ENCODE measurements at places on chromosomes 5 and 9. TPM values are rescaled to one million over a fixed set of nuclear protein-coding genes. Genes with fewer than 3 reads are reported as not detected.

Gene FCN2
- not detected for total RNA-seq

Gene SLC6A18
- total RNA-seq, result not detected

Gene AGTPBP1
- 25.1 TPM for total RNA-seq

Gene CATSPER3
- total RNA-seq, result 0.39 TPM

Gene TNFSF15
- total RNA-seq, result 0.10 TPM

Gene CNTRL
- total RNA-seq, result 4.9 TPM

Gene C1QTNF2
- total RNA-seq, result 0.34 TPM

Gene COL23A1
- 0.15 TPM for total RNA-seq

Gene NXNL2
- total RNA-seq, result 0.36 TPM

Gene SHC3
- 0.64 TPM for total RNA-seq

- no peaks in the 10 kb centered on the region for H3K27me3 ChIP-seq
- H3K27ac ChIP-seq, result no peak overlapping the region
- H3K4me1 ChIP-seq, result no peaks in the 10 kb centered on the region
- H3K36me3 ChIP-seq, result no peaks in the 10 kb centered on the region
Measured at GRCh38 chr5:145847499-145848497, 12.7 kb upstream of the PRELID2 start.

- H3K4me1 ChIP-seq, result peaks cover 82% of the 10 kb centered on the region
- H3K27ac ChIP-seq, result peak overlapping the region; percentile 99
- no peaks in the 10 kb centered on the region for H3K27me3 ChIP-seq
Measured at GRCh38 chr5:55601628-55602027, 66.9 kb upstream of the PLPP1 start.

DNA sequence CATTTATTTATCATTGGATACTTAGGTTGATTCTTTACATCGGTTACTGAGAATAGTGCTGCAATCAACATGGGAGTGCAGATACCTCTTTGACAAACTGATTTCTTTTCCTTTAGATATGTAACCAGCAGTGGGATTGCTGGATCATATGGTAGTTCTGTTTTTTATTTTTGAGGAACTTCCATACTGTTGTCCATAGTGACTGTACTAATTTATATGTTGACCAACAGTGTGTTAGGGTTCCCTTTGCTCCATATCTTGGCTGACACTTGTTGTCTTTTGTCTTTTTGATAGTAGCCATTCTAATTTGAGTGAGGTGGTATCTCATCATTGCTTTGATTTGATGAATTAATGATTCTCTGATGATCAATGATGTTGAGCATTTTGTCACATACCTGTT, 137.3 kb upstream of the PITX1 start:
- no peak overlapping the region for H3K4me3 ChIP-seq

GRCh38 chr5:168298949-168299348, 7.5 kb downstream of the WWC1 start:
- H3K4me1 ChIP-seq, result peaks cover 15% of the 10 kb centered on the region
- DNase-seq, result no peak
- H3K27me3 ChIP-seq, result no peaks in the 10 kb centered on the region
- H3K36me3 ChIP-seq, result peaks cover 1% of the 10 kb centered on the region
- H3K27ac ChIP-seq, result no peak overlapping the region

- H3K4me1 ChIP-seq, result peaks cover 12% of the 10 kb centered on the region
- no peaks in the 10 kb centered on the region for H3K36me3 ChIP-seq
- no peak for DNase-seq
- no peak overlapping the region for H3K27ac ChIP-seq
- H3K4me3 ChIP-seq, result no peak overlapping the region
Measured at GRCh38 chr9:109238125-109238524, 71.1 kb upstream of the FRRS1L start.

- H3K4me1 ChIP-seq, result no peaks in the 10 kb centered on the region
- no peaks in the 10 kb centered on the region for H3K27me3 ChIP-seq
Measured at GRCh38 chr5:173802670-173803165, 85.4 kb upstream of the CPEB4 start.

DNA sequence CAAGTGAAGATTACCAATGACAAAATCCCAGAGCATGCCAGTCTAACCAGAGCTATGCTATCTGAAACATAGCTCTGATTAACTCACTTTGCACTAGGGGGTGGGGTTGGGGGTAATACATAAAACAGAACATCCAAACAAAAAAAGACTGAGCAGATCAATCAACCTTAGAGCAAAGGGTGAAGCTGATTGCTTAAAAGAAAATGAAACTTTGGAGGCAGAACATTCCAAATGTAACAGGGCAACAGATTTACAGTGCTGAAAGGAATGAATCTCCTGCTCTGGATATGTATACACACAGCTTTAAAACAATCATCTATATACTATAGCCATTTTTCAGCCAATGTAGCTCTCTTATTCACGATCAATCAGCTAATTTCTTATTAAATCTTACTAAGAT, 4.9 kb downstream of the IL6ST start:
- no peaks in the 10 kb centered on the region for H3K27me3 ChIP-seq
- peaks cover 7% of the 10 kb centered on the region for H3K36me3 ChIP-seq
- H3K4me3 ChIP-seq, result no peak overlapping the region
- no peak for DNase-seq
- peak overlapping the region; percentile 46 for H3K27ac ChIP-seq
- peaks cover 47% of the 10 kb centered on the region for H3K4me1 ChIP-seq

- H3K27ac ChIP-seq, result no peak overlapping the region
- no peaks in the 10 kb centered on the region for H3K4me1 ChIP-seq
- H3K27me3 ChIP-seq, result no peaks in the 10 kb centered on the region
- no peak for DNase-seq
- no peak overlapping the region for H3K4me3 ChIP-seq
Measured at GRCh38 chr5:175032741-175033151, 308.4 kb downstream of the MSX2 start.

- DNase-seq, result no peak
- H3K36me3 ChIP-seq, result peaks cover 11% of the 10 kb centered on the region
- H3K4me3 ChIP-seq, result peak overlapping the region; percentile 80
- H3K27ac ChIP-seq, result peak overlapping the region; percentile 79
- peaks cover 5% of the 10 kb centered on the region for H3K27me3 ChIP-seq
Measured at GRCh38 chr9:136808075-136808805, 492 bp downstream of the RABL6 start.

DNA sequence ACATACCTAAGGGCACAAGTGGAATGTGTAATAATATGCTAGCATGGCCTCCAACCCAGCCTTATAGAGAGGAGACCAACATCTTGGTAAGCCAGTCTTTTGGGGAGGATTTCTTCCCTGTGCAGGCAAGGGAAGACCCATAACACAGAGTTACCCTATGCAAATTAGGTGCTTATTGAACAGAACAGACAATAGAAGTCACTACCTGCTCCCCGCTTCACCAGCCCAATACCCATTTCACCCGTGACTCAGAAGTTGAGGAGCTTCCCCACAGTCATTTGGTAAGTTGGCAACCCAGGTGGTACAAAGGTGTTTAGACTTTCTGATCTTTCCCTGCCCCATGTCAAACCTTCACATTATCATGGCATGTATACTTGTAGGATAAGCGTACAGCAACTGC, 44.6 kb downstream of the AOPEP start:
- H3K27ac ChIP-seq, result no peak overlapping the region
- no peak overlapping the region for H3K4me3 ChIP-seq
- H3K4me1 ChIP-seq, result peaks cover 26% of the 10 kb centered on the region
- no peaks in the 10 kb centered on the region for H3K27me3 ChIP-seq
- peaks cover 1% of the 10 kb centered on the region for H3K36me3 ChIP-seq
- no peak for DNase-seq

GRCh38 chr9:124365036-124365435, 50.2 kb downstream of the PSMB7 start:
- H3K4me1 ChIP-seq, result peaks cover 24% of the 10 kb centered on the region
- no peak overlapping the region for H3K4me3 ChIP-seq
- no peak for DNase-seq

DNA sequence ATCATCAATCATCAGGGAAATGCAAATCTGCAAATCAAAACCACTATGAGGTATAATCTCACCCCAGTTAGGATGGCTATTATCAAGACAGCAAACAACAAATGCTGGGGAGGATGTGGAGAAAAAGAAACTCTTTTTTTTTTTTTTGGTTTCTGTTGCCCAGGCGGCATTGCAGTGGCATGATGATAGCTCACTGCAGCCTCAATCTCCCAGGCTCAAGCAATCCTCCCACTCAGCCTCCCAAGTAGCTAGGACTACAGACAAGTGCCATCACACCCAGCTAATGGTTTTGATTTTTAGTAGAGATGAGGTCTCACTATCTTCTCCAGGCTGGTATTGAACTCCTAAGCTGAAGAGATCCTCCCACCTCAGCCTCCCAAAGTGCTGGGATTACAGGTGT, 5.4 kb upstream of the CNTRL start:
- peaks cover 15% of the 10 kb centered on the region for H3K4me1 ChIP-seq
- H3K36me3 ChIP-seq, result peaks cover 3% of the 10 kb centered on the region
- DNase-seq, result no peak
- H3K27me3 ChIP-seq, result no peaks in the 10 kb centered on the region
- H3K4me3 ChIP-seq, result no peak overlapping the region
- no peak overlapping the region for H3K27ac ChIP-seq

All from chondrocyte (in vitro differentiated cells).